SK-N-DZ (cell line): ENCODE measurements at places on chromosomes 11 and 22.

DNA sequence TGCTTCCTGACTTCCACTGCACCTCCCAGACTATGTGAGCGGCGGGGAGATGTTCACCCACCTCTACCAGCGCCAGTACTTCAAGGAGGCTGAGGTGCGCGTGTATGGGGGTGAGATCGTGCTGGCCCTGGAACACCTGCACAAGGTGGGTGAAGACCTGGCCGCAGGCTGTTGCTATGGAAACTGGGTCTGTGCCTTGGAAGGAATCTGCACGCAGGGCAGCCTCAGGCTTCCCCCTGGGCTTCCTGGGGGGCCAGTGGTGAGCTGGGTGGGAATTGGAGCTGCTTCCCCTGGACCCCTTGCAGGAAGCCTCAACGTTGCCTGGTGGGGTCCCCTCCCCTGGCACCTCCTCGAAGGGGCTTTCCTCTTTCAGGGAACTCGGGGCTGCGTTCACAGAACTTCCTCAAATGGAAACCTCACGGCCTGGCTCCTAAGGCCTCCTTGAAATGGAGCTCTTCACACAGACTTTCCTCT is 1.5 kb downstream of the RPS6KA4 start:
- no peak for DNase-seq

- no peak for DNase-seq
Measured at GRCh38 chr11:10526974-10527918, 13.7 kb downstream of the RNF141 start.

- peak; percentile 29 for DNase-seq
Measured at GRCh38 chr11:23425381-23425780, 565.1 kb upstream of the CCDC179 start.

- peak; percentile 80 for DNase-seq
Measured at GRCh38 chr22:25110846-25111578, 88.6 kb upstream of the CRYBB3 start.

DNA sequence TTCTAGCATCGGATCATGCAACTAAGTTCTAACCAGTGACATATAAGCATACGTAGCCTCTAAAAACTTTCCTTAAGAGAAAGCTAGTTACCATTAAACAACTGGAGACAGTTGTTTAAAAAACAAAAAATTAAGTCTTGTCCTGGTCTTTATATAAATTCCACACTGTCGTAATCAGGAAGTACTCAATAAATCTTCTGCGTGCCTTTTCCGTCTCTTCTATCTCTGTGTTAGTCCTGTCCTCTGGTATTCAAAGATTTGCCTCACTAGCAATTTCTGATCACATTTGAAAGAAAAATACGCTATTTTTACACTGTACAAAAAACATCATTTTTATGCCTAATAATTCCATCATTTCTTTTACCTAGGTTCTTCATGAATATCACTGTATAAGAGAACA is 10.0 kb upstream of the SLC25A17 start:
- no peak for DNase-seq

- peak; percentile 68 for DNase-seq
Measured at GRCh38 chr11:62444236-62444833, 25.5 kb downstream of the SCGB1A1 start.

DNA sequence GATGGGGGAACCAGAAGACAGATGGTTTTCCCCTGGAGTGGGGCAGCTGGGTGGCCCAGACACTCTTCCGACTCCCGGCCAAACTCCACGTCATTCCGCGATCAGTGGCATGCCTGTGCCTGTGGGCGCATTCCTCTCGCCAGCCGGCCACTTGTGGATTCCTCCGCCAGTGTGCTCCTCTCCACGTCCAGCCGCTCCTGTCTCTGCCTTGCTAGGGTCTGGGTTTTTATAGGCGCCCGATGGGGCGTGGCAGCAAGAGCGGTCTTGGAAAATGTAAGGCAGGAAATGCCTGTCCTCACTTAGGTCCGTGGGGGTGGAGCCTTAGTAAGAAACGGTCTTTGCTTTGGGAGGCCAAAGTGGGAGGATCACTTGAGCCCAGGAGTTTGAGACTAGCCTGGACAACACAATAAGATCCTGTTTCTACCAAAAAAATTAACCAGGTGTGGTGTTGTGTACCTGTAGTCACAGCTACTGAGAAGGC is 81.6 kb upstream of the SEPTIN5 start:
- DNase-seq = no peak

- DNase-seq = no peak
Measured at GRCh38 chr22:26464312-26464711, 19.3 kb downstream of the HPS4 start.
